ENCODE measurements at places on chromosomes 1 and 21.

DNA sequence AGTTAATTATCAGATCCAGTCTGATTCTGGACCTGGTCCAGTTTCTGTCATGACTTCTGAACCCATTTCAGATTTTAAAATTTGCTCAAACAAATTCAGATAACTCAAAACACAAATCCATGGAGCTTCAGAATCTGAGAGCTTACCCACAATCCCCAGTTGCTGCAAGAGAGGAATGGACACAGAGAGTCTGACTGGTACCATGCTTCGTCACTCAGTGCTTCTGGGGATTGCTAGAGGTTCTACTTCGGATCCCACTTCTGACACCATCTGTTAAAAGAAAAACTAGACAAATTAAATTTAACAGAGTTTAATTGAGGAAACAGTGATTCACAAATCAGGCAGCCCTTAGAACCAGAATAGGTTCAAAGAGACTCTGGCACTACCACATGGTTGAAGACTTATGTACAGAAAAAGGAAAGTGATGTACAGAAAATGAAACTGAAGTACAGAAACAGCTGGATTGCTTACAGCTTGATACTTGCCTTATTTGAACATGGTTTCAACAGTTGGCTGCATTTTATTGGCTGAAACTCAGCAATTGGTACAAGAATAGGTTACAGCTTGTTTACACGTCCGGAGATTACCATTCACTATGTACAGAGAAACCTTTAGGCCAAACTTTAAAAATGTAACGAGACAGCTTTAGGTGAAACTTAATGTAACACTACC, 60.7 kb upstream of the TEKT2 start:
- no peak for DNase-seq

GRCh38 chr1:31413405-31414001, 490 bp downstream of the SERINC2 start:
- no peak for DNase-seq

GRCh38 chr1:178503849-178504248, 7.1 kb upstream of the CLEC20A start:
- no peak for DNase-seq

DNA sequence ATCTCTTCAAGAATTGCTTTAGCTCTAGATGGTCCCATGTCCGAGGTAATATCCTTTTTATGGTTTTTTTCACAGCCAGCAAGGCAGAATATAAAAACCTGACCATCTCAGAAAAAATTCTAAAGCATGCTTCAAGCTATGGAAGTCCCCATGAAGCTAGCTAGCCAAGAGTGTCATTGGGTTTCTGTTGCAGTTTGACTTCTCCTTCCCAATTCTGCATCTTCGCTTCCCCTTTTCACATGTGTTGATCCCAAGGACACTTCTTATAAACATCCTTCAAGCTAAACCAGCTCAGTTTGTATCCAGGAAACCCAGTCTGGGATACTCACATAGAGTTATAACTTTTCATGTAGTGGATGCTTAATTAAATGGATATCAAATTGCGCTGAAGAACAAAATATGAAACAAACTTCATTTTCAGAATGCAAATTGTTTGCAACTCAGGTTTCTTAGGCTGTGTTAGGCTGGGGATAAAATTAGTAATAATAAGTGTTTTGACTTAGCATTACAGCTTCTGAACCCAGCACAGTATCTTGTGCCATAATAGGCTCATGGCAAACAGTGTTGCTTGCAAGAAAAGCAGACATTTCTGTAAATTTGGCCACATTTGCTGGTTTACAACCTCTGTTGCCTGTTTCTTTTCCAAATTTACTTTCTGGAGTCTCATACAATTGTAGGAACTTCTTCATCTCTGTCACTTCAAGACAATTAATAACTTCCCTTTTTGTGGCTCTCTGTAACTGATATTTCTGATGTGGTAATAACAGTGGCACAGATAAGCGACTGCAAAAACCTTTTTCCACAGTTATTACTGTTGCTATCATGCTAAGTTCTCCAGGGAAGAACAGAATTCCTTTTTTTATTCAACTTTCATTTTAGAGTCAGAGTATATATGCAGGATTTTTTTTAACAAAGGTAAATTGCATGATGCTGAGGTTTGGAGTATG, 53.2 kb downstream of the NCAM2 start:
- DNase-seq: no peak

DNA sequence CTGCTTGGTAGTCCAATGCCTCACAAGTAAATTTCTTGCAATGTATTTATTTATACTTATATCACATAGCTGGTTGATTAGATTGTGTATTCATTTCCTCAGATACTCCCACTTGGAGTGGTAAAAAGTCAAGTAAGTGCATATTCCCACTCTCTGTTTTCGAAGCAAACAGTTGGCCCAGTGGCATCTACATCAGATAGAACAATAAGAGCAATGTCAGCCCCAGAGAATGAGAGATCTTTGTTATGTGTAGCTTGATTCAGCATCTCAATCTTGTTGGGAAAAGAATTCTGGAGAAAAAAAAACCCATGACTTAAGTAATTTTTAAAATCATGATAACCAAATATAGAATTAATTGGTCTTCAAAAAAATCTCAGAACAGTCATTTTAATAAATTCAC, 25.5 kb downstream of the RGL1 start:
- no peak for DNase-seq

DNA sequence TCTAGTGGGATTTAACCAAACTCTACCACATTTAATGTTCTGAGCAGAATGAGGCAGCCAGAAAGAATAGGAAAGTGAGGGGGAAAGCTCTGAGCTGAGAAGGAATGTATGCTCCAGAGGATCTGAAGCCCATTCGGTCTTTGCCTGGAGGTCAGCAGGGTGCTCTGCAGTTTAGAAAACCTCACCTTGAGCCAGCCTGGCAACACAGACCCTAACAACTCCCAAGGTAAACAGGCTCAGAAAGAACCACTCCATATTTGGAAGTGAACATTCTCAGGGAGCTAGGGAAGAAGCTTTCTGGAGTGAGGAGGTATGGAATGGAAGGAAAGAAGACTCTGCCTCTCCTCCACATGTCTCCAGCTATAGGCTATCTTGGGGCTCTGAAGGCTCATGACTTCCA, 398.8 kb downstream of the SEC16B start:
- DNase-seq: no peak

DNA sequence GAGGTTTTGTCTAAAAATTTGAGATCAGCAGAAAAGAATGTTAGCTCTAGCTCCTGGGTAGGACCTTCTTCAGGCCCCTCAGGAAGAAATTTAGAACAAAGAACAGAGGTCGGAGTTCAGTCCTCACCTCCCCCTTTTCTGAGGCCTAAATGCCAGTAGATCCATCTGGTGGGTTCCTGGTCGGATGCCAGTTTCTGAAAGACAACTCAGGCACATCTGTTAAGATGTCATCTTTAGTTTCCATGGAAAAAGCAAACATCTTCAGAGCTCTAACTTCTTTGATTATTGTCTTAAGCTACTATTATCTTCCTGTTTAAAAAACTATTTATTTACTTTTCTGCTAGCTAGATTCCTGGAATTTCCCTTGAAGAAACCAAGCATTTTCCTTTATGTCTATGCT, 37.1 kb upstream of the USP25 start:
- no peak for DNase-seq

GRCh38 chr1:173224949-173225348, 17.8 kb upstream of the TNFSF4 start:
- no peak for DNase-seq

DNA sequence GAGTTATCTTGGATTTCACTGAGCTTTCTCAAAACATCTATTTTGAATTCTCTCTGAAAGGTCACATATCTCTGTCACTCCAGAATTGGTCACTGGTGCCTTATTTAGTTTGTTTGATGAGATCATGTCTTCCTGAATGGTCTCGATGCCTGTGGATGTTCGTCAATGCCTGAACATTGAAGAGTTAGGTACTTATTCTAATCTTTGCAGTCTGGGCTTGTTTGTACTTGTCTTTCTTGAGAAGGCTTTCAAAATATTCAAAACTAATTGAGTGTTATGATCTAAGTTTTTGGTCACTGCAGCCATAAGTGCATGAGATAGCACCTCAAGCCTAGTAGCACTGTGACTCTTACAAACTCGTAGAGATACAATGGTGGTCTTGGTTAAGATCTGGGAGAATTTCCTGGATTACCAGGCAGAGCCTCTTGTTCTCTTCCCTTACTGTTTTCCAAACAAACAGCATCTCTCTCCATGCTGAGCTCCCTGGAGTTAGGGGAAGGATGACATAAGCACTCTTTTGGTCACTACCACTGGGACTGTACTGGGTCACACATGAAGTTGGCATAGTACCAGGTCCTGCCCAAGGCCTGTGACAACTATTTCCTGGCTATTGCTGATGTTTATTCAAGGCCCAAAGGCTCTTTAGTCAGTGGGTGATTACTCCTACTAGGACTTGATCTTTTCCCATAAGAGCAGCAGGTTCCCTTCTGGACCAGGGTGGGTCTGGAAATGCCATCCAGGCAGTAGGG, 25.6 kb downstream of the SLC22A15 start:
- DNase-seq: no peak

- DNase-seq: no peak
Observed at GRCh38 chr1:160588468-160588867, 9.2 kb upstream of the CD84 start.

- no peak for DNase-seq
Observed at GRCh38 chr1:7550981-7551380, 220.1 kb upstream of the VAMP3 start.

DNA sequence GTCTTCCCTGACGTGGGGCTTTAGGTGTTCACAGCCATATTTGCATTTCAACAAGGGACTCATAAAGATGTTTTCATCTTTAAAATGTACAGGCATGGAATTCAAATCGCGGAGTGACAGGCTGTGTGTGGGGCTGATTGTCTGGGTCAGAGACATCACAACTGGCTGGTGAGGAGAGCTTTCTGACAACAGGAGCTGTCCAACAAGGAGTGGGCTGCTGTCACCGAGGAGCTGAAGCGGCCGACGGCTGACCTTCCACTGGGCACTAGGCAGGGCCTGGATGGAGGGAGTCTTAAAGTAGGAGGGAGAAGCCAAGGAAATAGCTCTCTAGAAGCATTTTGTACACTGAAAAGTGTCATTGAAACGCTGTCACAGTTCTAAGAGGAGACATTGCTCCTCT, 30.5 kb upstream of the SCMH1 start:
- no peak for DNase-seq

DNA sequence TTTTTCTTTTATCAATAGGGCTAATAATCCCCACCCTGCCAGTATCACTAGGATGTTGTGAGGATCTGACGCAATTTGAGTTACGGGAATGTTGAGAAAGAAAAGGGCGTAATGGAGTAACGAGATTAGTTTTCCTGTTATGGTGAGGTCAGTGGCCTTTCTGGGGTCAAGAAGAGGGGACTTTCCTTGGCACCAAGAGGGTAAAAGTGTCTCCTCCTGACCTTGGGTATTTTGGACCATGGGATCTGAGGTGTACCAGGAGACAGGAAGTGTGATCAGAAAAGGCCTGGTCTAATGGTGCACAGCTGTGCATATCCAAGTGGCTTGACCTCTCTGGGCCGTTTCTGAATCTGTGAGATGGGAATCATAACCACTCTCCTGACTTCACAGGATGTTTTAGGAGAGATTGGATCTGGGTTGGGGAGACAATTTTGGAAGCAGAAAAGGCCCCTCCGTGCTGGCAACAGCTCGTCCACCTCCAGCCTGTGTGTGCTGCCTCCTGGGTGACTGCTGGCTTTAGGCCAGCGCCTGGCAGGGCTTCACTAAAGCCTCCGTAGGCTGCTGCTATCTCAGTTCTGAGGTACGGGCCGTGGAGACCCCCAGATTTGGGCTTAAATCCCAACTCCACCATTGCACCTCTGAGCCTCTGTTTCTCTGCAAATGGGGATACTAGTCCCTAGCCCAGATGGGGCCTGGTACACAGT, 37.1 kb downstream of the ALPL start:
- no peak for DNase-seq

GRCh38 chr1:220123889-220124288, 30.0 kb downstream of the IARS2 start:
- no peak for DNase-seq

DNA sequence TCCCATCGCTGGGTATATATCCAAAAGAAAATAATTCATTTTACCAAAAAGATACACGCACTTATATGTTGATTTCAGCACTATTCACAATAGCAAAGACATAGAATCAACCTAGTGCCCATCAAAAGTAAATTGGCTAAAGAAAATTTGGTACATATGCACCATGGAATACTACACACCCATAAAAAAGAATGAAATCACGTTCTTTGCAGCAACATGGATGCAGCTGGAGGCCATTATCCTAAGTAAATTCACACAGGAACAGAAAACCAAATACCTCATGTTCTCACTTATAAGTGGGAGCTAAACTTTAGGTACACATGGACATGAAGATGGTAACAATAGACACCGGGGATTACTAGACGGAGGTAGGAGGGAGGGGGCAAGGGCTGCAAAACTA, 50.0 kb upstream of the ZNF644 start:
- no peak for DNase-seq

DNA sequence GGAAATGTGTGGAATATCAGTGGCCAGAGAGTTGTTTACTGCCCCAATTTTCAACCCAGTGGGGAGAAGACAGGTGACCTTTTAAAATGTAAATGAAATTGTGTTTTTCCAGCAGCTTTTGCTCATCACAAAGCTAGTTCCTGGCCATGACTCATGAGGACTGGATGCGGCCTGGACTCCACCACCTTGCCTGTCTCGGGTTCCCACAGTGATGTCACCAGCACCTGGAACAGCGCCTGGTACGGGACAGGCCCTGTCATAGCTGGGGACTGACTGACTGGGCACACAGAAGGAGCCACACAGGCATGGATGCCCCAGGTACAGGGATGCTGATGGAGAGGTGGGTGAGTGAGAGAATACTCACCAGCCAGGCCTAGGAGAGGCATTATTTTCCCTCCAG, 277.1 kb downstream of the AJAP1 start:
- DNase-seq: no peak

DNA sequence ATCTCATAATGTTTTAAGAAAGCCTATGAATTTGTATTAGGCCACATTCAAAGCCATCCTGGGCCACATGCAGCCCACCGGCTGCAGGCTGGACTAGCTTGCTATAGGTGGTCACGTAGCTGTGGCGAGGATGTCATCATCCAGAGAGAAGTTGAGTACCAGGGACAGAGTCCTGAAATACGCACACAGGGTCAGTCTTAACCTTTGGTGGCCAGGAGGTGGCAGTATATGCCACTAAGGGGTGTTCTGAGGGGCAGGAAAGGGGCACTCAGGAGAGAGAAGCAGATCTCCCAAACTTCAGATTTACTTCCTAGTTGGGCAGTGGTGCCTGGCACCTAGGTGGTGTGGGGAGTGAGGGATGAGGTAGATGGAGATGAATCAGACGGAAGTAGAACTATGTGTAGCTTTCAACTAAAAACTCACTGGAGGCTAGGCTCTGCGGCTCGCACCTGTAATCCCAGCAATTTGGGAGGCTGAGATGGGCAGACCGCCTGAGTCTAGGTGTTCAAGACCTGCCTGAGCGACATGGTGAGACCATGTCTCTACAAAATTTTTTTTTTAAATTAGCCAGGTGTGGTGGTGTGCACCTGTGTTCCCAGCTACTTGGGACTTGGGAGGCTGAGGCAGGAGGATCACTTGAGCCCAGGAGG, 16.3 kb upstream of the CDK18 start:
- DNase-seq: peak; percentile 30

- no peak for DNase-seq
Observed at GRCh38 chr1:219439376-219439775, 173.5 kb downstream of the ZC3H11B start.

Measured in stimulated activated CD4-positive, alpha-beta T cell treated with anti-CD3 and anti-CD28 coated beads, Interleukin-1b, Interleukin-23, amount 100 ng/mL, for 48 hours (primary cell).